BE2C (cell line): ENCODE measurements at places on chromosomes 5 and 9.
A peak's percentile ranks its signal among the peaks of the same experiment; 100 is the strongest.

GRCh38 chr9:127303830-127304229 lies 39.3 kb downstream of the GARNL3 start:
- no peak for DNase-seq

- no peak for DNase-seq
Measured at GRCh38 chr5:169945831-169946261, 34.4 kb downstream of the INSYN2B start.

DNA sequence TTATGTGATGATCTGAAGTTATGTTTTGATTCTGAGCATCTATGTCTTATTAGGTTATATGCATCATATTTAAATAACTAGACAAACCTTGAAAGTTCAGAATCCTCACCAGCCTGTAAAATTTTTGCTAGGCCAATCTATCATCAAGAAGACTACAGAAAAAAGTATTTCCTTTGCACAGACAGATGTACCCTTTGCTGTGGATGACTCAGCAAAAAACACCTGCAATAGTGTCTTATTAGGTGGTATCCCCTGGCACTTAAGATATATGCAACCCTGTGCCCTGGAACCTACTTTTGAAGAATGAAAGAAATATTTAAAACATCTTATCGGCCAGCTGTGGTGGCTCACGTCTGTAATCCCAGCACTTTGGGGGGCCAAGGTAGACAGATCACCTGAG lies 130.6 kb downstream of the SLF1 start:
- no peak for DNase-seq

- DNase-seq: peak; percentile 41
Measured at GRCh38 chr5:111224561-111225345, 569 bp downstream of the CAMK4 start.

DNA sequence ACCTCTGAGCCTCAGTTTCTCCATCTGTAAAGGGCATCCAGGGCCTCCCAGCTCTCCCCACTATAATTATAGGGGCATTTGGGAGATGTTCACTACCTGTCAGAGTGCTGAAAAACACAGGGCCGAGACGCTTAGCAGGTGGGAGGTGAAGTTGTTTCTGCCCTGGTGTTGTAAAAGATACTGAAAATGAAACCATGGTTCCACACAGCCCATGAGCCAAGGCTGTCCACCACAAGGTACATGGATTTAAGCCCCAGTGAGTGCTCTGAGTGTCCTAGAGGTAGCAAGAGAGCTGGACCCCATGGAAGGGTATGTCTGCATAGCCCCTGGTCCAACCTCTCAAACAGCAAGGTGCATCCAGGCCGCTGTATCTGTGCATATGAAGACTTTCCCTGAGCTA lies 137.5 kb downstream of the C5orf15 start:
- DNase-seq: no peak
